ENCODE measurements at places on chromosomes 5 and 9.

DNA sequence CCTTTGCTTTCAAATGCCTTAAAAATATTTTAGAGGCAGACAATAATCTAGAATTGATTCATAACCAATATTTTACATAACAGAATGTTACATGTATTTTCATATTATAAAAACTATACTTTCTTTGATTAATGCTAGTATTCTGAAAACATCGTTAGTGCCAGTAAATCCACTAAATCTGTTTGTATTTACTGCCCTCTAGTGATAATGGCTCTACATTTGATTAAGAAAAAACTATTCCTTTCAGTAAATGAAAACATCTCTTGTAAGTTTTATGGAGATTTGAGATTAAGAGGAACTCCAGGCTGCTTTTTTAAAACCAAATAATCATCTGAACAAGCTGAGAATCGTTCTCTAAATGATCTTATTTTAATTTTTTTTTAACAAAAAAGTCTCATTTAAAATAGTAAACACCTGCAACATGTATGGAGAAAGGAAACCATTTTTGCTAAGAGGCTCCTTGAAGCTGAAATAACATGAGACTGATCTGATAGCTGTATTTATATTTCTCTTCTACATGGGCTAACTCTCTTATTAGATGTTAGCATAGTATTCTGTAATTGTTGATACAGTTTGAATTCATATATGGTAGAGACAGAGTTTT lies 424.7 kb downstream of the RAB3C start:
- DNase-seq = no peak

DNA sequence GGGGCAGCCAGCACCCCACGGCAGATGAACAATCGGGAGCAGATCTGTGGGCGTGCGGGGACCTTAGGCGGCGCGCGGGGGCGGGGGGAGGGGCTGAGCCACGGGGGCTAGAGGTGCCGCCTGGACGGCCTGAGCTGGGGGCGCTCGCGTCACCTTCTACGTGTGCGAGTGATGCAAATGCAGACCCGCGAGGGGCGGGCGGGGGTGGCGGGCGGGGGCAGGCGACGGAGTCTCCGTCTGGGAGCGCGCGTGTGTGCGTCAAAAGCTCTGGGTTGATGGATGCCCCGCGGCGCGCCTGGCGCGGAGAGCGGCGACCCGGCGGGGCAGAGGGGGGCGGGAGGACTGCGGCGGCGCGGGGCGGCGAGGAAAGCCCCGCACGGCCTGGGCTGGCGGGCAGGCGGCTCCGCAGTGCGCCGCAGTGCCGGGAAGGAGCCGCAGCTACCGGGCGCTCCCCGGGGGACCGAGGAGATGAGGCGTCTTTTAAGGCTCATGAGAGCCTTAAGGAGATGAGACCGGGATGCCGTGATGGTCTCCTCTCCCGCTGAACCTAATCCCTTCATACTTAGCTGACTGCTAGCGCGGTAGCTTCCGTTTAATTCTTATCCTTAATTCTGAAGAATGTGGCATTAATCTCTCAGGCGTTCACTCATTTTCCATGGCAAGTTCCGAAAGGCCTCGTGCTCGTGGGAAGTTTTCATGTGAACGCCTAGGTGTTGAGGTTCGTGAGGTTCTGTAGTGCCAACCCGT lies 1.5 kb downstream of the SV2C start:
- no peak for DNase-seq

- no peak for DNase-seq
These were observed 234.4 kb downstream of the MAST4 start for GRCh38 chr5:66830636-66831035.

GRCh38 chr5:61768692-61769281 lies 436.7 kb downstream of the ZSWIM6 start:
- DNase-seq = no peak

- DNase-seq = no peak
These were observed 103.3 kb downstream of the ARHGEF28 start for GRCh38 chr5:73729329-73729728.

GRCh38 chr5:150904479-150905311 lies at the start of gene ZNF300:
TSS of gene ZNF300 (minus strand) at chr5:150904980. CDS start at chr5:150903155, 1,825 bp downstream.
- DNase-seq = no peak

GRCh38 chr5:80740999-80741398 lies 86.2 kb upstream of the DHFR start:
- no peak for DNase-seq

GRCh38 chr9:82808478-82808877 lies 254.5 kb downstream of the RASEF start:
- no peak for DNase-seq
